ENCODE measurements at places on chromosomes 5 and 9.

GRCh38 chr5:130529511-130530485, 625.5 kb downstream of the CHSY3 start:
- DNase-seq, result no peak

- no peak for DNase-seq
Measured at GRCh38 chr9:27421577-27421976, 102.5 kb upstream of the IFNK start.

GRCh38 chr9:79623799-79624721, 52.3 kb downstream of the TLE4 start:
- no peak for DNase-seq

- DNase-seq, result no peak
Measured at GRCh38 chr5:139636207-139636792, 11.8 kb upstream of the CXXC5 start.

- no peak for DNase-seq
Measured at GRCh38 chr9:115200711-115201505, 83.0 kb upstream of the TNC start.

- no peak for DNase-seq
Measured at GRCh38 chr5:88826646-88827585, 56.1 kb downstream of the MEF2C start.

DNA sequence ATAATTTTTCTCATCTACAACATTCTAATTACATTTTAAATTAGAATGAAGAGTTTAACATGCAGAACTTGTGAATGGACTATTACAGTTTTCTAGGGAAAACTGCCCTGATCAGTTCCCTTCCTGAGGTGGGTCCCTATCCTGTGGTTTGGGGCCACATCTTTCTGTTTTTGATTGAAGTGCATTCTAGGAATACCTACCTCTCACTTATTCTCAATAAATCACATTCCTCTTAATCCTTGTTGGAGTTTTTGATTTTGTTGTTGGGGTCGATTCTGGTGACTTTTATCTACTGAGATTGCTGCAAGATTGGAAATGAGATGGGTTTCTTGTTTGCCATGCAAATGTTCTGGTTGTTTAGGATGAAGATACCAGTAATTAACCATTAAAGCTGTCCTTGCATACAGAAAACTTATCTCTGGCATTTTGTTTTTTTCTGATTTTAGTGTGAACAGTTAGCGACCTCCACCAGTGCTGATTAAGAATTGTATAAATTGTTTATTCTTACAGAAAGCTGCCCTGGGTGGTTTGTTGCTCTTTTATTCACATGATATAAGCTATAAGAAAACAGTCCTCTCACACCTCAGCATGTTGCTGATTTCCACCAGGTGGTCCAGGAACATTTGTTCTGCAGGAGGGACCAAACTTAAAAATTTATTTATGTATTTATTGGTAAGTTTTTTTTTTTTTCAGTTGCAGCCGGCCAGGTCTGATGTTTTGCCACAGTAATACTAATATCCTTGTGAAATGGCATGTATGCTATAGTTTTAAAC, 269.9 kb downstream of the FANCC start:
- no peak for DNase-seq

DNA sequence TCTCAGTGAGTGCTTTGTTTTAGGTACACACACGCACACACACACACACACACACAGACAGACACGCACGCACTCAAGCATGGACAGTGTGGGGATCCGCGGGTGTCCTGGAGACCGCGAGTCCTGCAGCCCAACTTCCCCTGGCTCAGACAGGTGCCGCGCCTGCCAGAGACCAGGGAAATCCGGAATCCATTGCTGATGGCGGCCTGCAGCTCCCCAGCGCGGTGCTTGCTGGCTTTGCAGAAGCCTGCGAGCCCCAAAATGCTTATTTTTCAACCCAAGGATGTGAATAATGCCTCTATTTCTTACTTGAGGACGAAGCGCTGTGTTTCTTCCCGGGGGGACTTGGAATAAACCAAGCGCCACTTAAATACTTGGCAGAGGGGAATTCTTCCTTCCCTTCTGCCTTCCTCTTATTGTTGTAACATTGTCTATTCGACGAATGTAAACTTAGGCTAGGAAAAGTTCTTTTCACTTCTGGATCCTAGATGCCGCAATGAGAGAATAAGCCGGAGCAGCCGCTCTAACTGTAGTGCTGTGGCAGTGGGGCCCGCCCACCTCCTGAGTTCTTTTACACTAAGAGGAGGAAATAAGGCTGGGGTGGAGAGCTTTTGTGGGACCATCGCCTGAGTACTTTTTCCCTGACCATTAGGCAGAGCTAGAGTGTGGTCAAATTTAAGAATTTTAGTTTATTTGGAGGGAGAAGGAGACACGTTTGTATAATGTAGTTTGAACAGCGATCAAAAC, 802 bp downstream of the ITGA2 start:
- no peak for DNase-seq

- no peak for DNase-seq
Measured at GRCh38 chr5:81721049-81721448, 29.8 kb downstream of the SSBP2 start.

DNA sequence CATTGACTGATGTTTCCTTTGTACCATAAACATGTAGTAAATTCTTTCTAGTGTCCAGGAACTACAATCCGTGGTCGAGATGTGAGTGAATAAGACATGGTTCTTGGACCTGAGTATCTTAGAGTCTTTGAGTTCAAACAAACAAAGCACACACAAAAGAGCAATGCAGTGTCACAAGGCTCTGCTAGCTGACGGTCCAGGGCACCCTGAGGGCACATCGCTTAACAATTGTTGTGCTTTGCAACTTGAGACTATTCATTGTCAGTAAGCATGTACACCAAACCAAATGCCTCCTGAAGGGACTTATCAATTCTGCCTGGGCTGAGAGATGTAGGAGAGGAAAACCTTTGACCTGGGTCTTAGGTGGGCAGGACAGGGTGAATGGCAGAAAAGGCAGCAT, 84.8 kb downstream of the CAMK4 start:
- no peak for DNase-seq

DNA sequence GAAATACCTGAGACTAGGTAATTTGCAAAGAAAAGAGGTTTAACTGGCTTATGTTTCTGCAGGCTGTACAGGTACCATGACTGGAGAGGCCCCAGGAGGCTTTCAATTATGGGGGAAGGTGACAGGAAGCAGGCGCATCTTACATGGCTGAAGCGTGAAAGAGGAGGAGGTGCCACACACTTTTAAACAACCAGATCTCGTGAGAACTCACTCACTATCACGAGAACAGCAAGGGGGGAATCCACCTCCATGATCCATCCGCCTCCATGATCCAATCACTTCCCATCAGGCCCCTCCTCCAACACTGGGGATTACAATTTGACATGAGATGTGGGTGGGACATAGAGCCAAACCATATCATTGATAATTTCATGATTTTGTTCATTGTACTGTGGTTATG, 2.5 kb upstream of the MED27 start:
- DNase-seq, result no peak

DNA sequence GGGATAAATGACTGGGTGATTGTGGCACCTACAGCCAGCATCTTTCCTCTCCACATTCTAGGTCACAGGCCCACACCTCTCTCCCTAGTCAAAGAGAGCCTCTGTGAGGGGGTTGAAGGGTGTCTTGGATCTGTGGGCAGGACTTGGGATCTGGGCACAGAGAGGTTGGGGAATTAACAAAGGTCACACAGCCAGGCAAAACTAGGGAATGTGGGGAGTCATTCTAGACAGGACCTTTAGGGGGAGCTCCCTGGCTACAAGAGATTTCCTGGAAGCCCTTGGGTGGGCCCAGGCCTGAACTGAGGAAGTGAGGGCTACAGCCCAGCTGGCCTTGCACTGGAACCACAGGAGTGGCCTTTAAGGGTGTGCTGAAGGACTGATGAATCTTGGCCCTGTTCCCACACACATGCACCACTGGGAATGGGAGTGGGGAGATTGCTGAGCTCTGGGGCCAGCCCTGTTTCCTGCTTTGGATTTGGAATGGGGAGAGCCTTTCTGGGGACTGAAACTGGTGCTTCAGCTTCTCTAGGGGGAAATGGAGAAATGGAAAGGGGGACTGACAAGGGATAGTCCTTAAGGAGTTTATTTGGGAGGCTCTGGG, 12.4 kb upstream of the CXXC5 start:
- no peak for DNase-seq

DNA sequence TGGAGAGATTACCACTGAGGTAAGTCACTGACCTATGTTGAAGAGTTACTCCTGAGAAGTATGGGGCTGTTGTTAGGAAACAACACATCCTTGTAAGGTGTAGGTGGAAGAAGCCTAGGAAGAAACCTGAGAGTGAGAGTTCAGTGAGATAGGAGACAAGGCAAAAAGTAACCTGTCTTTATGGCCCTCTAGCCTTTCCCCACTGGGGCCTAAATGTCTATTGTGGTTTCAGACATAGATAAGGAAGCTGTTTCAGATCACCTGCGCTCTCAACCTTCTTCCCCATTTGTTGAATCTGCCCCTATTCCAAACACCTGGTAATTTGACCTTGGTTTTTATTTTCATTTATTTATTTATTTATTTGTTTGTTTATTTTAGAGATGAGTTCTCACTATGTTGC, 397.1 kb upstream of the RORB start:
- no peak for DNase-seq

DNA sequence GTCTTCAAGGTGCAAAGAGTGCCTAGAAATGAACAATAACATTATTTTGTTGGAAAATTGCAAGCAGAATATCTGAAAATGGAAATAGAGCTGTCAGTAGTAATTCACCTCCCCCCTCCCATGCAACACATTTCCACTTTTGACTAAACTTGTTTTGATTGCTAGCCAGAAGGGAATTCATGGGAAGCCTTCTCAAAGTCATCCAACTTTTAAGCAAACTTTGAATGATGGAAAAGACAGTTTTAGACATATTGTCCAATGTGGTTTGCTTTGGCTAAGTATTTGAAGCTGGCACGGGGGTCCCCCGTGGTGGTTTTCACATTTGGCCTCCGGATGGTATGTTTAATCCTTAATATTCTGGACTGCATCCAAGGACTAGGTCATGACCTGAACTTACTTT, 7.5 kb downstream of the NR2F1 start:
- no peak for DNase-seq

GRCh38 chr9:11045589-11045988, 432.8 kb upstream of the PTPRD start:
- no peak for DNase-seq

DNA sequence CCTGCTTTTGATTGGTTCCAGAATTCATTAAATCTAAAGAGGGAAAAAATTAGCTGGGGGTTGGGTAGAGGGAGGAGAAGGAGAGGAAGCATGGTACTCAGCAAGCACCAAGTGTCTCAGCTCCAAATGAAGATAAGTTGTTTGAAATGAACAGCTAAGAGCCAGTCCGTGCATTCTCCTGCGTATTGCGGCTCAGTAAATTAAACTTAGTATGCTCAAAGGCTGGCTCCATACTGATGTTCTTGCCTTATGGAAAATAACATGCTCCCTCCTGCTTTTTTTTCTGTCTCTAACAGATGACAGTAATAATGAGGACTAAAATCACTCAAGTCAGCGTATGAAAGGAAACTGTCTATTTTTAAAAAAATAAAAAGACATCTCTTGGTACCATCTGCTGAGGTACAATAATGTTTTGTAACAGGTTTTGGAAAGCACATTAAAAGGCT, 161.0 kb downstream of the SPATA31D1 start:
- DNase-seq, result no peak

- no peak for DNase-seq
Measured at GRCh38 chr5:148952097-148952867, 110.6 kb downstream of the SH3TC2 start.

DNA sequence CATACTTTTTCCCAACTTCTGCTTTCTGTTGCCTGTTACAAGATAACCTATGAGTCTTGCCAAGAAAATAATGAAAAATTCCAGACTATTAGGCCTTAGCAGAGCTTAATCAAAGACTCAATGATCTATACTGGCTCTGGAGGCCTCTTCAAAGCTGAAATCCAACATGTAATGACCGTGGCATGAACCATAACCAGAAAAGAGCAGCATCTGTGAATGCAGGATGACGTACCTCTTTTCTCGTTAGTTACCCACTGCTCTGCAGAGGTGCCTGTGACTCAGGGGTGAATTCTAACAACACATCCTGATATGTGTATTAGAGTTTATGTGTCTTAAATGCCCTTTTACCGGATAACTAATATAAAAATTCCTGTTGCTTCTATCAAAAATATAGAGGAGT, 645.4 kb downstream of the PRELID2 start:
- DNase-seq, result no peak

DNA sequence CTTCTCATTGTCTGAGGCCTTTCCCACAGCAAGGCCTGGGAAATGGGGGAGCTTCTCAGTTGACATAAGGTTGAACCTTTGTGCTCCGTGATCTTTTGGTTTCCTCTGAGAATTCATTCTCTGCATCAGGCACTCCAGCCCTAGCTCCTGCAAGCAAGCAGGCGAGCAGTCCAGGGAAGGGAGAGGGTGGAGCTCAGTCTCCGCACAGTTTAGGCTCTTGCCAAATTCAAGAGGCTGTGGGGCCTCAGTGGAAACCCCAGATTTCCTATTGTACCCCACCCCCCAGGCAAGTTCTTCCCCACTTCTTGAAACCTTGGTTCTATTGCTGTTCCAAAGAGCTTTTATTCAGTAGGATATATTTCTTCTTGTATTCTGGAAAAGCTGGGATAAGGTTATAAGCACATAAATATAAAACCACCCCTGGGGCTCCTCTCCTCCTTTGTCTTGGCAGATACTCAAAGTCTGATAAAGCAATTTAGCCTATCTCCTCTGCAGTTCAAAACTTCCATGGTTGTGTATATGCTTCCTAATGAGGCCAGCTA, 147.2 kb downstream of the PDZD2 start:
- no peak for DNase-seq

DNA sequence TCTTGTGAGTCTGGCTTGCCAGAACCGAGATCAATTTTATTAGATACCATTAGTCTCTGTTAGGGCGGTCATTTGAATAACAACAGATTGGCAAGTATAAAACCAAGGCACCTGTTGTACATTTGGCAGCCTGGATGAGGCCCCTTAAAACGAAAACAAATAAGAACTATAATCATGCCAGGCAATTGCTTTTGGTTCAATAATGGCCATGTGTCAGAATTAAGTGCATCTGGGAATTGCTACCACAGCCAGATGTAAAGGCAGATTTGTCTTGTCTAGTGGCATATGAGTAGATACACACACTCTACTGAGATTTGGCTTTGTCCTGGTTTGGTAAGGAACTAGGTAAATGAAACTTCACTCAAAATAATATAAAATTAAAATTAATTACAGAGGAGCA, 1046.2 kb upstream of the DMAC1 start:
- DNase-seq, result no peak

DNA sequence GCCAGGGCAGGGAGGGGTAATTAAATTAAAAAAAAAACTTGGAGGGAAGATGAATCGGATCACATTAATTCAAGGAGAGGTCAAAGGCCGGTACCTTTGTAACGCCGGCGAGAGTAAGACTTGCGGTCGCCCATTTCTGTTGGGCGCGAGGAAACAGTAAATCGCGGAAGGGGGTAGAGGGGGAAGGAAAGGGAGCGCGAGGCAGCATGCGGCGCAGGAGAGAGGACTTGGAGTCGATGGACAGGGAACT, 324 bp upstream of the RGMB start:
- no peak for DNase-seq
